ENCODE measurements at places on chromosomes 7 and 10. TPM values are rescaled to one million over a fixed set of nuclear protein-coding genes. Genes with fewer than 3 reads are reported as not detected.

The TDRD1 gene
- polyA plus RNA-seq = not detected

The ARMC10 gene
- 65.2 TPM for polyA plus RNA-seq

The PTPN20 gene
- 3.5 TPM for polyA plus RNA-seq

- no peak for DNase-seq
Measured at GRCh38 chr7:127822822-127823508, 171.0 kb downstream of the SND1 start.

GRCh38 chr10:52961323-52961722 lies 188.7 kb upstream of the MBL2 start:
- DNase-seq = no peak

DNA sequence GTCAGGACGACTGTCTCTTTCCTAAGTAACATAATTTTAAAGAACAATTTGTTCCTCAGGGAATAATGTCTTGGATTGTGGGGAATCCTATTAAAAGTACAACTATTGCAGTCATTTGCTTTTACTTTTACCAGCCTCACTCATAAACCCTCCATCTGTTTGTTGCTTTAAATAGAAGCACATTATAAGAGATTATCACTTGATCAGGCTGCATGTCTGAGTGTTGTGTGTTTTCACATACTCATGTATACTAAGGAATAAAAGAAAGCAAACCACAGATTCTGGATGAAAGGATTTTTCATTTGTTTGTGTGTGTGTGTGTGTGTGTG lies 1077.8 kb downstream of the KCNMA1 start:
- DNase-seq = no peak
